Activated T-helper 1 cell treated with Interleukin-2 at 50 U/mL for 16 hours (primary cell): ENCODE measurements at places on chromosomes 4 and X.

DNA sequence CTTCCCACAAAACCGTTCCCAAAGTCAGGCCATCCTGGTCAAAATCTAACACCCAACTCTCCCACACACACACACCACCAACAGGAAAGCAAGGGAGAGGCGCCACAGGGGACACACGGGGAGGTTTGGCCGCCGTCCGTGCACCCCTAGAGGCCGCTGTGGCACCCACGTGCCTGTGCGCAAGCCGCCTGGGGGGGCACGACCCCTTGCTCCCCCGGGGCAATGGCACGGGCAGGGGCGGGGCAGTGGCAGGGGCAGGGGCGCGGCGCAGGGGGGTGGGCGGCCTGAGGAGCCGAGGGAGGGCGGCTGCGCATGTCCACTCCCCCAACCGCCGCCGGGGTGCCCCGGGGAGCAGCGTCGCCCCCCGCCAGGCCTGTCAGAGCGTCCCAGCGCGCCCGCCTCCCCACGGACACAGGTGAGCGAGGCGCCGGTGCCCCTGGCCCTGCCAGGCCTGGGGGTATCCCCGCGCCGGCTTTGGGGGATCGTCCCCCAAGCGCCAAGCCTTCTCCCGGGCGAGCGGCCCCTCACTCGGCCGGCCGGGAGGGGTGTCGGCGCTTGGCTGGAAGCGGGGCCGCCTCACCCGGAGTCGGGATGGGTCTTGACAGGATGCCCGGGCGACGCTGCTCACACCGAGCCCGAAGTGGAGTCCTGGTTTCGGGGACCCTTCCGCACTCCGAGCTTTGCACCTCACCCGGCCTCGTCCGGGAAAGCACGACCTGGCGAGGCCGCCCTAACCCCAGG lies at the start of gene ERAS:
TSS of gene ERAS (plus strand) at position 379 of the 741 bp plus-strand sequence. CDS start 2,611 bp downstream, outside the sequence.
- DNase-seq = no peak

- DNase-seq = no peak
Observed at GRCh38 chr4:172554588-172554987, 614.0 kb upstream of the GALNT7 start.

GRCh38 chr4:8653326-8654000 lies 60.9 kb downstream of the CPZ start:
- no peak for DNase-seq

- no peak for DNase-seq
Observed at GRCh38 chrX:21374994-21375707, 933 bp downstream of the CNKSR2 start.

DNA sequence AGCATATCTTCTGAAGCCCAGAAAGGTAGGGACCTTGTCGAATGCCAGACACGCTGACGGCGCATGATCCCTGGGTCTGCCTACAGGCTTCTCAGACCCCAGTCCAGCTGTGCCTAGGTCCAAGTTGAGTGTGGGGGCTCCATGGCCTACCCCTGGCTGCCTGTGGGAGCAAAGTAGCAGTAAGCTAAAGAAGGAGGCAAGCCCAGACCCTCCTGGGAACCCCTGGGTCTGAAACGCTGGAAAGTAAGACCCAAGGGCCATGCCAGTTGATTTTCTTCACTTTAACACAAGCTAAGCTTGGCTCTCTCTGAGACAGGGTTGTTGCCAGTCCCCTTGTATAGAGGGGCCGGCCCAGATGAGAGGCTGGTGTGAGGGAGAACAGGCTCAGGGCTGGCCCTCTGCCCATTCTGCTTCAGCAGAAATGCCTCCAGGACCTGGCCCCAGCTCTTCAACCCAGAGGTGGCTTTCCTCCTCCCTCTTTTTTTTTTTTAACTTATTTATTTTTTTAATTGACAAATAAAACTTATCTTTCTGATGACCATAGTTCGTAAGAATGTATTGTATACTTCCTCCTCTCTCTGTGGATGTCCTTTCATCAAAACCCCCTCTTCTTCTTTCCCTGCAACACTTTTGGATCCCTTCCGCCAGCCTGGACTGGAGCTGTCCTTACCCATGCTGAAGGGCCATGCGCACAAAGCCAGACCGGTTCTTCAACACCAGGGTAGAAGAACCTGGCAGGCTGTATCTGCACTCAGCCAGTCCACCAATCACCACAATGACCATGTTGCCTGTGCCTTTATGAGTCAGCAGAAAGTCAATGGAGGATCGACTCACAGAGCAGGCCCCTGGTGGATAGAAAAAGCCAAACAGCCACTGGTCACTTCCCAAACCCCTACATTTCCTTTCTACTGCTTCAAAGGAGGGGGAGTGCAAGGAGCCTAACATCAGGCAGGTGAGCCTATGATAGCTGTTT lies 7.1 kb downstream of the AWAT2 start:
- no peak for DNase-seq

GRCh38 chrX:2434270-2435163 lies 66.3 kb downstream of the DHRSX start:
- DNase-seq = no peak

GRCh38 chr4:5575941-5576340 lies 132.4 kb downstream of the EVC2 start:
- no peak for DNase-seq

- DNase-seq = no peak
Observed at GRCh38 chrX:96579252-96579651, 105.4 kb upstream of the DIAPH2 start.

DNA sequence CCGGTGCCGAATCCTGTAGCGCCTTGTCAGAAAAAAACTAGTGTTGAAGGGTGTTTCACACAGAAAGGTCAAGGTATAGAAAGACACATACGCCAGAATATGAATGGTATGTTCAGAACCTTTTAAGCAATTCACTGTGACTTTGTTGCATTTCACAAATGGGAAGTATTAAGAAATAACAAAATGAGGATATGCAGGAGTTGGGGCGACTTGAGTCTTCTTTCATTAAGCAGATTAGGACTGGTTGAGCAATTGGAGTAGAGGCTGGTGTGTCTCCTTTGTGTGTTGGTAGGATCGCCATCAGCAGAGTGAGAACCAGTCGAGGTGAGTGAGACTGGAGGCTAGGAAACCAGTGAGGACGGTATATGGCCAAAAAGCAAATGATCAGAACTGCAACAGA lies 1454.5 kb upstream of the TENM3 start:
- no peak for DNase-seq

DNA sequence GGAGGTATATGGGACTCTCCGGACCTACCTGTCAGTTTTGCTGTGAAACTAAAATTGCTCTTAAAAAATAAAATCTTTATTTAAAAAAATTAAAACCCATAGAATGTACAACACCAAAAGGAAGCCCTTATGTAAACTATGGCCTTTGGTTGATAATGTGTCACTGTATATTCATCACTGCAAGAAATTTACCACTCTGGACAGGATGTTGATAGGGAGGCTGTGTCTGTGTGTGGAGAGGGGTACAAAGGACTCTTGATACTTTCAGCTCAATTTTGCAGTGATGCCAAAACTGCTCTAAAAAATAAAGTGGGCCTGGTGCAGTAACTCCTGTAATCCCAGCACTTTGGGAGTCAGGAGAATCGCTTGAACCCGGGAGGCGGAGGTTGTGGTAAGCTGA lies 2.9 kb upstream of the ZMYM3 start:
- no peak for DNase-seq

DNA sequence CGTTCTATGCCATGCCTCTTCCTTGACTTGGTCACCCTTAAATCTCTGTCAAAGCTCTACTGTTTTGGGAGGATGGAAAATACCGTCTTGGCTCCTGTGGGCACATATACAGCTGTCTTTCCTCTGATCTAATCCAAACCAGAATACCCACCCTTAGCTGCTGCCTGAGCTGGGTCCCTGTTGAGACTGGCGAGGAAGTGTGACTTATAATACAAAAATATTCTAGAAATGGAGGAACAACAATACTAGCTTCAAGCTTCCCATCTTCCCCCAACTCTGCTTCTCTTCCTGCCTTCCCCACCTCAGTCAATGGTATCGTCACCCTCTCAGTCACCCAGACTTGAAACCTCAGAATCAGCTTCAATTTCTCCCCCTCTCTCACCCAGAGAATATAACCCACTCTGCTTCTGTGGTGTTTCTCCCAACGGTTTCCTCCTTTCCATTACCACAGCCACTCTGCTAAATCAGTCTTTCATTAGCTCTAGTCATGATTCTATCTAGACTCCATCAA lies 599 bp upstream of the IL2RG start:
- DNase-seq = no peak

- DNase-seq = no peak
Observed at GRCh38 chr4:47721892-47722575, 115.8 kb downstream of the CORIN start.

- DNase-seq = no peak
Observed at GRCh38 chr4:99117876-99118693, 26.0 kb downstream of the ADH4 start.

GRCh38 chr4:89619206-89619962 lies 217.6 kb downstream of the SNCA start:
- DNase-seq = no peak

DNA sequence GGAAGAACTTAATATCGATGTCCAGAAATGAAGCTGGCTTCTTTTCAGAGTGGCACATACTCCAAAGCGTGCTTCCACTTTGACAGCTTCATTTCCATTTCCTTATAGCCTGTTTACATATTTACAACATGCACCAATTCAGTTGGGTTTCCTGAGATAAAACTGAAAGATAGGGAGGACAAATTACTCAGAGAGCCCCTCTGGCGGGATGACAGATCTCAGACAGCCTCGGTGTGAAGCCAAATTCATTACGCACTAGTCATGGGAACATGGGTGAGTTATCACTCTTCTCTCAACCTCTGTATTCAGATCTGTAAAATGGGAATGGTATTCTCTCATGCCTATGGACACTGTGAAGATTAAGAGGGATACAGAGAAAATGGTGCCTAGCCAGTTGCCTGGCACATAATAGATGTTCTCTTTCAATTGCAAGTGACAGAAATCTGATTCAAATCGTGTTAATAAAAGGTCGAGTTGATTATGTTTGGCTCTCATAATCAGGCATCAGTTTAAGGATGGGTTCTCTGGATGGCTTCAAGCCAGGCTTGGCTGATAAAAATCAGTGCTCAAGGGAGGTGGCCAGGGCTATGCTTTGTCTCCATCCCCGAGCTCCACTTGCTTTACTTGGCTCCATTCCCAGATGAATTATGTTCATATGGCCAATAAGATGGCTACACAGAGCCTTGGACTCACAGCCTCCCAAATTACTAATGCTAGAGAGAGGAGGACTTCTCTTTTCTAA lies 132.2 kb upstream of the C1QTNF7 start:
- no peak for DNase-seq

GRCh38 chr4:81604683-81605218 lies 133.0 kb upstream of the RASGEF1B start:
- DNase-seq = no peak

DNA sequence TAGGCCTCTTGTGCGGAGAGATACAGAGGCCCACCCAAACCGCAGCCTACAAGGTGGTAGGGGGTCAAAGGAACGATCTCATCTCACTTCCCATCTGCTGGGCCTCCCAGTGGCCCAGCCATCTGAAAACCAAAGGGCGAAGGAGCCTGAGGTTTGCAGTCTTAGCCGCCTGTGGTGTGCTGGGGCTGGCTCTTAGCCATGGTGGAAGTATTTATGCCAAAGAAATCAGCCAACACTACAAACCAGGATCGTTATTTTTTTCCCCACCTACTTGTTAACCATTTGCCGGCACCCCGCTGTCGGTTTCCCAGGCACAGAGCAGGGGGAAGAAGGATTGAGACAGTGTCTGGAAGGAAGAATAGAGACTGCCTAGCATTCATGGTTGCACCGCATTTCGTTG lies 30.9 kb upstream of the CDKL5 start:
- DNase-seq = no peak

GRCh38 chr4:73620115-73620792 lies at the start of gene RASSF6:
RASSF6 (minus strand) TSS chr4:73620436; CDS start chr4:73611795, 8,641 bp downstream.
- DNase-seq = no peak

- DNase-seq = no peak
Observed at GRCh38 chr4:175290401-175290800, 372.2 kb downstream of the ADAM29 start.

- DNase-seq = no peak
Observed at GRCh38 chrX:102832661-102833060, 104.4 kb upstream of the RAB40AL start.

GRCh38 chrX:55778322-55778721 lies 60.8 kb downstream of the RRAGB start:
- no peak for DNase-seq

DNA sequence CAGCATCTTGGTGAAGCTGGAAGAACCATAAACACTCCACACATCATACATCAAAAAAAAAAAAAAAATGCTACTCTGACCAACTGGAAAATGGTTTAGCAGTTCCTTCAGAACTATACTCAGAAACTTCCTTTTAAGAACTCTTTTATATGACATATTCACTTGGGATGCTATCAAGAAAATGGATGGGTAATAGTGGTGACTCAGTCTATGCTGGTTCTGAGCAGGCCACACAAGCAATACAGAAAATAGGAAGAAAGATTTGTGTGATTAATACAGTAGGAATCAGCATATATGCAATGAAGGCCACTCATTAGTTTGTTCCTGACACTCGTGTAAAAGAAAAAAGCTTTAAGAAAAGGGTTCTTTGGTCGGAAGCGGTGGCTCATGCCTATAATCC lies 123.5 kb upstream of the FAT4 start:
- DNase-seq = no peak

DNA sequence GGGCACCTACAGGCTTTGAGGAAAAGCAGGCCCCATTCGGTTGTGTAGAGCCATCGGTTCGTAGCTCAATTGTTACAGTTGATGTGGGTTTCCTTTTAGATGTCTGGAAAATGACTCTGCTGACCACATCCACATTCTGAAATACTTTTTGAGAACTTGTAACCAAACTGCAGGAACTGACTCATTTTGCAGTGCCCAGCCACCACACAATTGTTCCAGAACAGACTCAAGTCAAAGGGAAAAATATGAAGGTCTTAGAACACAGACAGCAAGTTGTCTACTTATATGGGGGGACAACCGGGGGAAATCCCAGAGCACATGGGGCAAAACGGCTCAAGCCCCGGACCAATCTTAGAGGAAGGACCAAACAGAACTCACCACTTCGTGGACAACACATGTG lies 557.6 kb upstream of the DIPK2B start:
- DNase-seq = no peak

GRCh38 chrX:120287513-120288112 lies 23.6 kb downstream of the TMEM255A start:
- no peak for DNase-seq
